Mammary epithelial cell (primary cell): ENCODE measurements at places on chromosomes 2 and 18. TPM values are rescaled to one million over a fixed set of nuclear protein-coding genes. Genes with fewer than 3 reads are reported as not detected.

Gene STARD6
- total RNA-seq: not detected

Gene FLACC1
- 0.33 TPM for total RNA-seq

Gene SLC25A12
- total RNA-seq: 22.8 TPM

Gene CXCR1
- total RNA-seq: 0.43 and 1.1 TPM in 2 replicates

Gene APOB
- not detected for total RNA-seq

Gene CKAP2L
- 11.4 and 32.7 TPM in 2 replicates for total RNA-seq

Gene COL4A4
- total RNA-seq: under 0.01 TPM

Gene VAMP8
- 94.0 TPM for total RNA-seq
